ENCODE measurements at places on chromosomes 4 and X.
A peak's percentile ranks its signal among the peaks of the same experiment; 100 is the strongest.

GRCh38 chrX:140756941-140757340 lies 47.4 kb downstream of the LINC00632 start:
- DNase-seq, result no peak

- no peak for DNase-seq
Observed at GRCh38 chr4:2790583-2791517, 2.0 kb upstream of the SH3BP2 start.

- no peak for DNase-seq
Observed at GRCh38 chr4:186728631-186729271, 5.1 kb upstream of the FAT1 start.

DNA sequence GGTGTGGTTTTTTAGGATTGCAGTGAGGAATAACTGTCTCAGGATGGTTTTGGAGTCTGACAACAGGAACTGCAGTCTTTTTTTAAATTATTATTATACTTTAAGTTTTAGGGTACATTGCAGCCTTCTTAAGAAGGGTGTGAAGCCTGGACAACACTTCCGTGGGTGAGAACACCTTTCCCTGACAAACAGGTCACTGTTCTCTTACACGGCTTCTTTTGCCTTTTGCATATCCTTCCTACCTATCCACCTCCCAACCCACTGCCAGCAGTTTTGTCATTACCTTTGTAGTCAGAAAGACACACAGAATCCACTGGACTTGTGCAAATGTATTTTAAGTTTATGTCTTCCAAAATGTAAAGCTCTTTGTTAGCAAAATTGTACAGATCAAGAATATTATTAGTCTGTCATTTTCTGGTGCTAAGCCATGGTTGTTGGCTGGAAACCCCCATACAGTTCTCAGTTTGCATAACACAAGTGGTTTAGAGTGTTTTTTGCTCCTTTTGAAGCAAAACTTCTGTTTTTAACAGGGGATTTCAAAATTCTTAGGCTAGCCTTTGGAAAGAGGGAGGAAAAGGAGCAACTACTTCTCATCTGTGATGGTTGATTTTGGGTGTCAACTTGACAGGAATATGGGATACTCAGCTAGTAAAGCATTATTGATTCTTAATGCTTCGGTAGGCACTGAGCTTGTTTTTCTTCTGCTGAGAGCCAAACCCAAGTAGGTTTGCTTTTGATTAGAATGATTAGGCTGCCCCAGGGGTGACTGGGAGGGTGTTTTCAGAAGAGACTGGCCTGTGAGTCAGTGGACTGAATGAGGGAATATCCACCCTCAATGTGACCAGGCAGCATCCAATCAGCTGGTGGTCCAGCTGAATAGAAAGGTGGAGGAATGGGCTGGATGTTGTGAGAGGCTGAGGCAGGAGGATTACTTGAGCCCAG lies 29.4 kb upstream of the KLHL2 start:
- DNase-seq, result peak; percentile 30

- DNase-seq, result no peak
Observed at GRCh38 chrX:129663171-129663570, 8.4 kb upstream of the APLN start.

- DNase-seq, result no peak
Observed at GRCh38 chrX:118884552-118885138, 61.0 kb downstream of the ZCCHC12 start.

DNA sequence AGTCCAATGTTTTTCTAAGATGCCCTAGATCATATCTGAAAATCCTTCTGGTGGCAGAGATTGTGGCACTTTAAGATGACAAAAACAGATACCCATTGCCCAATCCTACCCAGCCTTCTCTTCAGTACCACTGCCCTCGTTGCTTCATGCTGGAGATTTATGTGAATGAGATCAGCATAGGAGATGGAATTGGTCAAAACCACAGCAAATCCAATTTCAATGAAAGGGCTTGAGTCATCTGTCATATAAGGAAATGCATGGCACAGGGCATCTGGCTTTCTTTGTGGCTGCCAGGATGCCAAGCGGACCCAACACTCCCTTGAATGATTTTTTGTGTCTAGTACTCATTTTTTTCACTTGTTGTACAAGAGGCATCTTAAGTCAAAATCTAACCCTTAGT lies 16.8 kb downstream of the AFF2 start:
- no peak for DNase-seq

- no peak for DNase-seq
Observed at GRCh38 chrX:79078114-79078513, 66.4 kb upstream of the GPR174 start.

DNA sequence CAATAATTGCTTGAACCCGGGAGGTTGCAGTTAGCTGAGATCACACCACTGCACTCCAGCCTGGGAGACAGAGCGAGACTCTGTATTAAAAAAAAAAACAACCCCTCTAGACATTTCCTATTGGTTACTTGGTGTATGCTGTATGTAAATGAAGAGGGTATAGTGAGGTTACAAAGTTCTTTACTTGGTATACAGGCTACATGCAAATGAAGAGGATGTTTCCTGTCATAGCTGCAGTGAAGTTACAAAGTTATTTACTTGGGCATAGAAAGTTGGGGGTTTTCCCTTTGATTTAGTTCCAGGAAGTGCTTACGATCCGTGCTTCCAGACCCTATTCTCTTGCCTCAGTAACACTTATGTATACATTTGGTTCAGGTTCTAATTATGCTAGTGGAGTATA lies 38.4 kb upstream of the CLNK start:
- peak; percentile 50 for DNase-seq

DNA sequence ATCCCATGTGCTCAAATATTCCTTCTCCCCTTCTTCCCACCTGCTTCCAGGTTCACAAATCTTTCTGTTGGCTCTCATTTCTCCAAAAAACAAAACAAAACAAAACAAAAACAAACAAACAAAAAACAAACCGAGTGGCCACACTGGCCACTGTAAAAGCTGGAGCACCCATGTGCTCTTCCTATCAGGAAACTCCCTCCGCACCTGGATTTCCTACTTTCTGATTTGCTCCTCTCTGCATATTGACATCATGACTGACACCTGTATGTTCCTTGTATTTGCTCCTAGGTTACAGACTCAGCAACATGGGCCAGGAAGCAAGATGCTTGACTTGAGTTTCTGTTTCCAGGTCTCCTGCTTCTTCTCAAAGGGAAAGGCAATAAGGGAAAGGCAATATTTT lies 258.8 kb downstream of the GPC3 start:
- no peak for DNase-seq

DNA sequence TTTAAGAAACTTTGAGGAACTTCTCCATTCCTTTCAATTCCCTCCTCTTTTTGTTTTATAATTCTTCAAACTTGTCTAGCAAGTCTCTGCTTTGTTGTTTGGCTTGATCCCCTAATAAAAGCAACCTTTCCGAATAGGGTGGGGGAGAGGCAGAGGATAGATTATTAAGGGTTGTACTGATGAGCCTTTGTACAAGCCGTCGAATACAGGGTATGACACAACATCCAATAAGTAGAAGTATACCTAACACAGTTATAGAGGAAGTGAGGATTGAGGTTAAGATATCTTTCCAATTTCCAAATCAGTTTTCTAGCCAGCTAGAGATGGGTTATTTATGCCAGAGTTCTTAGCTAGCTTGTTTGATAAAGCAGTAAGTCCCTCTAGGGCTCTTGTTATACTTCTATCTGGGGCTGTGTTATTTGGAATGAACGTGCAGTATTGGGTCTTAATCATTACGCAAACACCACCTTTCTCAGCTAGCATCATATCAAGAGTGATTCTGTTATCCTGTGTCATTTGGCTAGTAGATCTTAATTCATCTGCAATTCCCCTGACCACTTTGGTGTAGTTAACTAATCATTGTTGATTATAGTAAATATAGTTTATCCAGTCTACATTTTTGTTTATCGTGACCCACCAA lies 18.5 kb downstream of the METAP1 start:
- no peak for DNase-seq

DNA sequence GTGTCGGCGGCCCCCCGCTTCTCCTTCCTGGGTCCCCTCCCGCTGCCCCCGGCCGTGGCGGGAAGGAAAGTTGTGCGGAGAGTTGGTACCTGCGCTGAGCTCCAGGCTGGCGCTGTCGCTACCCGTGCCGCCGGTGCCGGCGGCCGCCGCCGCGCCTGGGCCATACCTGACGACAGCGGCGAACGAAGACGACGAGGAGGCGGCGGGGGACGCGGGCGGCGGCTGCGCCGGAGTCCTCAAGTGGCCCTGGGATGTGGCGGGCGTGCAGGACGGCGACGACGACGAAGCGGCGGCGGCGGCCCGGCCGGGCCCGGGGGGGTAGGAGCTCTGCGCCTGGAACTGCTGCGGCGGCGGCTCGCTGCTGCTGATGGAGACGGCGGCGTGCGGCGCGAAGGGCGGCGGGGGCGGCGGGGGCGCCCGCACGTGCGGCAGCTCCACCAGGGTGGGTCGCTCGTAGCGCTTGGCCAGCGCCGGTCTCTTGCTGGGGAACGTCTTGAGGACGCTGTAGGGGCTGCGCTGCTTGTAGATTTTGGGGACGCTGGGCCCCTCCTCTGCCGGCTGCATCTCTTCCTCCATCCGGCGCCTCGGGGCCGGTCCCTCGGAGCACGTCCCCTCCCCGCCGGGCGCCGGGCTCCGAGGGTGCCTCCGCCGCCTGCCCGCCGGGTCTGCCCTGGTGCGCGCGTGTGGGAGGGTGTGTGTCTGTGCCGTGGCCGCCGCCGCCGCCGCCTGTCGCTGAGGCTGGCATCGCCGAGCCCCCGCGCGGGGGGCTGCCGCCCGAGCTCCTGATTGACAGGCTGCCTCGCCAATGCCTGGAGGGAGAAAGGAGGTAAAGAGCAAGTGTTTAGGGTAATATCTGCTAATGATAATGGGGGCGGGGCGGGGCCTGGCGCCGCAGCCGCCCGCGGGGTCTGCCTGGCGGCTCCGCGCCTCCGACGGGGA lies 618 bp downstream of the BEND4 start:
- DNase-seq, result peak; percentile 89

GRCh38 chr4:185341841-185342240 lies 53.9 kb downstream of the LRP2BP start:
- DNase-seq, result peak; percentile 43

- no peak for DNase-seq
Observed at GRCh38 chrX:41339148-41339547, 5.2 kb downstream of the DDX3X start.

- DNase-seq, result no peak
Observed at GRCh38 chr4:53441564-53441963, 64.1 kb downstream of the FIP1L1 start.

GRCh38 chr4:6134612-6135220 lies 65.6 kb downstream of the JAKMIP1 start:
- peak; percentile 68 for DNase-seq

DNA sequence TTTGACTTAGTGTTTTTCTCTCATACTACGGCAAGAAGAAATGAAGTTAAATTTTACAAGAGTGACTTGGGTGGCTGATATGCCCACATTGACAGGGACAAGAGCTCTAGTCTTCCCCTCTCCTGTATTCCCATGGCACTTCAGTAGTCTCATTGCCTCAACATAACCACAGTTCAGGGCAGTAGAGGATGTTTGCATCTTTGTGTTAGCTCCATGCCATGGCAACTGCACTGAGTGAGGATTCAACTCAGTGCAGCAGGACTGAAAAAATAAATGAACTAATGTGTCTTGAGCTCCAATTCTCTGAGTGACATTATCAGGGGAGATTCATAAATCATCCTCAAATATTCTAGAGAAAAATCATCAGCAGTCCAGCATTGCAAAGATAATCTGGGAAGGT lies 78.8 kb downstream of the TET2 start:
- DNase-seq, result no peak

DNA sequence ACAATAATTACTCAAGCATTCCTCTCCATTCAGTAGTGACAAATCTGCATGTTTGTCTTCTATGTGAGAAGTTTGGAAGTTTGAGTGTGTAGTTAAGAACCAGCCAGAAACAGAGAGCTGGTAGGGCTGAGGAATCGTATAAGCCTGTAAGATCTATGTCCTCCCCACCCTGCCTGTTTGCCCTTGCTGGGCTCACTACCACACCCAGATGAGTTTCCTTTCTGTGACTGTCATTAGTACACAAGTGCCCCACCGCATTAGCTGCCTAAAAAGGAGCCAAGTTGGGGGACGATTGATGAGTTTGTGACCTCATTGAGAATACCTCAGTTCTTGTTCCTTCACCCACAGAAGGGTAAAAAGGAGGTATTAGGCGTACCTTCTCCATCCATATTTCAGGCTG lies 28.3 kb downstream of the DOCK11 start:
- DNase-seq, result no peak

GRCh38 chr4:11440481-11441193 lies 11.9 kb upstream of the HS3ST1 start:
- DNase-seq, result no peak

DNA sequence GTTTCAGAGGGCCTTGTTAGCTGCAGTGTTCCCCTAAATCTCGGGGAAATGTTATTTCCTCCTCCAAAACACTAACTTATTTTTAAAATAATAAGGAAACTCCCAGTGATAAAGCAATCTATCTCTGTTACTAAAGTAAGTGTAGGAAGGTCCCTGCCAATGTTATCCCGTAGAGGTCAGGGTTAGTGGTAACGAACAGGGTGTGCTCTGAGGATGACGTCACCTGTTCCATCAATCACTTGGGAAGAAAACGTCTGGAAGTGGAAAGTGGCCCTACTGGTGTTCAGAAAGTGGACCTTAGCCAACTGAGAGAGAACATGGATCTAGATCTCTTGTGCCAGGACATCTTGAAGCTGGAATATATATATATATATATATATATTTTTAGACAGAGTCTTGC lies 249.5 kb downstream of the BCOR start:
- DNase-seq, result no peak

DNA sequence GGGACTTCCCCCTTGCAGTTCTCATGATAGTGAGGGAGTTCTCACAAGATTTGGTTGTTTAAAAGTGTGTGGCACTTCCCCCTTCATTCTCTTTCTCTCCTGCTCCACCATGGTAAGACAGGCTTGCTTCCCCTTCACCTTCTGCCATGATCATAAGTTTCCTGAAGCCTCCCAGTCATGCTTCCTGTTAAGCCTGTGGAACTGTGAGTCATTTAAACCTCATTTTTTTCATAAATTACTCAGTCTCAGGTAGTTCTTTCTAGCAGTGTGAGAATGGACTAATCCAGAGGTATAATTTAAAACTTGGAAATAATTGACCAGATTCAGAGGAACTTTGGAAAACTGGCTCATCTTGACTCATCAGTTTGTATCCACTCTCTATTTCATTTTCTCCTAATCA lies 129.0 kb downstream of the TMEM47 start:
- no peak for DNase-seq

DNA sequence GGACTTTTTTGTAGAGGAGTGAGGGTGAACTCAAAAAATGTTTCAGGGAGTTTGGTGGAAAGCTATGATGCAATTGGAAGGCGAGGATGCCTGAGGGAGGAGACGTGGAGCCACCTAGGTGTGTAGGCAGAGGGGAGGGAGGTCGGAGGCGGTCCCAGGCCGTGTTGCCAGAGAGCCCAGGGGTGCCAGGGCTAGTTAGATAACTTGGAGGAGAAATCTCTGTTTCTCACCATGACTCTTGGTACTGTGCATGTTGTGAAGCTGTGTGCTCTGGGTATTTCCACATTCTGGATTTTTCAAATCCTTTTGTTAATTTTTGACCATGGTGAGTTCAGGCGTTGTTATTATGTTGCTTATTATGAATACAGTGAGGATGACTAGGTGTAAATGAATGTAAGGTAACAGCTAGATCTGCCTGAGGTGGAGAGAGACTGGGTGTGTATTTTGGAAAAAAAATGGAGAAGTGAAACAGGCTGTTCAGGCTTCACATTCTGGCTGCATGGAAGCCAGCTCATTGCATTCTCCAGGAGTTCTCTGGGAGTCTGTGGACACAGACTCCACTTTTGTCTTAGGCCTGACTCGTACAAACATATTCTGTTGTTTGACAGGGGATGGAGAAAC lies 4.5 kb downstream of the RAB9A start:
- DNase-seq, result no peak

GRCh38 chr4:53905276-53905940 lies 159.0 kb downstream of the CHIC2 start:
- no peak for DNase-seq

GRCh38 chrX:30786374-30786773 lies 102.7 kb downstream of the TAB3 start:
- no peak for DNase-seq
